ENCODE measurements at places on chromosomes 5 and 9. TPM values are rescaled to one million over a fixed set of nuclear protein-coding genes. Genes with fewer than 3 reads are reported as not detected.

- no peak for DNase-seq
- no peak overlapping the region for H3K4me3 ChIP-seq
- H3K27ac ChIP-seq: no peak overlapping the region
- no peaks in the 10 kb centered on the region for H3K4me1 ChIP-seq
Measured at GRCh38 chr5:153584126-153584959, 93.9 kb downstream of the GRIA1 start.

GRCh38 chr5:115274584-115274983 is 11.9 kb upstream of the PGGT1B start:
- no peak for DNase-seq
- H3K27me3 ChIP-seq: no peaks in the 10 kb centered on the region
- no peak overlapping the region for H3K4me3 ChIP-seq

- no peak for DNase-seq
- no peak overlapping the region for H3K27ac ChIP-seq
- no peaks in the 10 kb centered on the region for H3K36me3 ChIP-seq
- H3K4me3 ChIP-seq: no peak overlapping the region
- H3K27me3 ChIP-seq: no peaks in the 10 kb centered on the region
- no peaks in the 10 kb centered on the region for H3K4me1 ChIP-seq
Measured at GRCh38 chr5:154159343-154159742, 31.2 kb upstream of the GALNT10 start.

GRCh38 chr5:1546556-1546955 is 22.8 kb upstream of the LPCAT1 start:
- no peaks in the 10 kb centered on the region for H3K27me3 ChIP-seq
- DNase-seq: no peak
- H3K4me3 ChIP-seq: no peak overlapping the region
- H3K36me3 ChIP-seq: no peaks in the 10 kb centered on the region
- no peak overlapping the region for H3K27ac ChIP-seq

GRCh38 chr5:8641786-8642505 is 773.0 kb downstream of the MTRR start:
- H3K4me1 ChIP-seq: no peaks in the 10 kb centered on the region
- no peaks in the 10 kb centered on the region for H3K36me3 ChIP-seq
- no peak overlapping the region for H3K27ac ChIP-seq
- no peaks in the 10 kb centered on the region for H3K27me3 ChIP-seq
- DNase-seq: no peak

- H3K27me3 ChIP-seq: no peaks in the 10 kb centered on the region
- no peaks in the 10 kb centered on the region for H3K36me3 ChIP-seq
- no peaks in the 10 kb centered on the region for H3K4me1 ChIP-seq
- H3K27ac ChIP-seq: no peak overlapping the region
Measured at GRCh38 chr9:73179589-73179988, 27.9 kb downstream of the ANXA1 start.

GRCh38 chr9:83570359-83570758 is 32.2 kb upstream of the FRMD3 start:
- H3K27me3 ChIP-seq: no peaks in the 10 kb centered on the region
- no peak overlapping the region for H3K4me3 ChIP-seq
- no peaks in the 10 kb centered on the region for H3K36me3 ChIP-seq
- H3K27ac ChIP-seq: no peak overlapping the region

- no peak overlapping the region for H3K27ac ChIP-seq
- H3K27me3 ChIP-seq: no peaks in the 10 kb centered on the region
- H3K36me3 ChIP-seq: no peaks in the 10 kb centered on the region
- no peaks in the 10 kb centered on the region for H3K4me1 ChIP-seq
Measured at GRCh38 chr9:109538346-109538745, 40.2 kb upstream of the PTPN3 start.

- no peak overlapping the region for H3K4me3 ChIP-seq
- peaks cover 29% of the 10 kb centered on the region for H3K4me1 ChIP-seq
- H3K27me3 ChIP-seq: no peaks in the 10 kb centered on the region
- H3K27ac ChIP-seq: peak overlapping the region; percentile 59
Measured at GRCh38 chr9:3698076-3698475, 172.3 kb upstream of the RFX3 start.

GRCh38 chr9:26170190-26170589 is 491.9 kb upstream of the TUSC1 start:
- H3K4me1 ChIP-seq: no peaks in the 10 kb centered on the region
- H3K27ac ChIP-seq: no peak overlapping the region
- H3K36me3 ChIP-seq: no peaks in the 10 kb centered on the region
- no peaks in the 10 kb centered on the region for H3K27me3 ChIP-seq
- H3K4me3 ChIP-seq: no peak overlapping the region

- no peak overlapping the region for H3K27ac ChIP-seq
- DNase-seq: peak; percentile 24
- H3K4me1 ChIP-seq: peaks cover 2% of the 10 kb centered on the region
- H3K36me3 ChIP-seq: peaks cover 10% of the 10 kb centered on the region
Measured at GRCh38 chr9:122151267-122151828, 8.2 kb downstream of the NDUFA8 start.

- H3K36me3 ChIP-seq: peaks cover 74% of the 10 kb centered on the region
- peaks cover 18% of the 10 kb centered on the region for H3K4me1 ChIP-seq
- no peak overlapping the region for H3K27ac ChIP-seq
- H3K27me3 ChIP-seq: no peaks in the 10 kb centered on the region
- DNase-seq: no peak
Measured at GRCh38 chr5:138569782-138570181, 5.4 kb downstream of the HSPA9 start.

DNA sequence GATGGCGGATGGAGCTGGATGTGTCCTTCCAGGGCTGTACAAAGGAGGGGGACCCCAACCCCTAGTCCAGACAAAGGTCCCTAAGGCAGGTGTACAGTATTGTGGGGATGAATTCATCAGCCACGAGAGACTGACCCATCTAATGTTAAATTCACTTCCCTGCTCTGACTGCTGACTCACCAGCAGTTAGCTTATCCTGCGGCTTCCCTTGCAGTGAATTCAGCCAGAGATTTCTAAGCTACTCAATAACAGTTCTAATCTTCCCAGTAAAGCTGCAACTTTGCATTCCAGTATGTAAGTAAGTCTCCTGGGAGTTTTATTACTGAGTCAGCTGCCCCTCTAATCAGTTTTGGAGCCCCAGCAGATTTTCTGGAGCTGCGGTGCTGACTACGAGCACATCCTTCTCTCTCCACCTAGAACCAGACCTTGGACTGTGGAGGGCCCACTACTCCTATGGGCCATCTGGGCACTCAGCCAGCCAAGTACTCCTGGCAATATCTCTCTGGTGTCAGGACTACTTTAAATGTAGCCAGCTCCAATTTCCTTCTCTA is 16.1 kb downstream of the B4GALT1 start:
- H3K36me3 ChIP-seq: no peaks in the 10 kb centered on the region
- H3K4me3 ChIP-seq: no peak overlapping the region
- peak overlapping the region; percentile 17 for H3K27ac ChIP-seq

DNA sequence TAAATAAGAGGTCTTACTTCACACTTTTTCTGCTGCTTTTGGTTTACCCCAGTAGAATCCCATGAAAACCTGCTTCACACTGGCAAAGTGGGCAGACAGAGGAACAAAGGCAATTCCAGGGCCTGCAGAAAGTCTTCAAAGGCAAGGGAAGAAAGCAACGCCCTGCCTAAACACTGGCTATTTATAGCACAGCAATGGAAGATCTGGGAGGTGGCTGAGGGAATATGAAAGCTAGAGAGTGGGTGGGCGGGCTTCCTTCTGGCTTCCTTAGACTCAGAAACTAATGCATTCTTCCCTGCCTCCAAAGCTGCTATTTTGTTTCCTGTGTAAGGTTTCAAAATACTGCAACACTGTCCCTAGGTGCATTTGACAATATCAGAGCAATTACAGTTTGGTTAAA is 46.8 kb downstream of the ELAVL2 start:
- H3K36me3 ChIP-seq: no peaks in the 10 kb centered on the region
- H3K4me1 ChIP-seq: no peaks in the 10 kb centered on the region
- H3K4me3 ChIP-seq: no peak overlapping the region
- DNase-seq: no peak
- H3K27me3 ChIP-seq: no peaks in the 10 kb centered on the region

GRCh38 chr5:81146031-81146430 is 87.1 kb upstream of the CKMT2 start:
- H3K4me1 ChIP-seq: no peaks in the 10 kb centered on the region
- no peaks in the 10 kb centered on the region for H3K36me3 ChIP-seq
- DNase-seq: no peak
- no peaks in the 10 kb centered on the region for H3K27me3 ChIP-seq

Gene FCN2
- not detected for total RNA-seq

Gene C5orf58
- total RNA-seq: not detected

Gene PCDHA12
- 5.2 TPM for total RNA-seq

Gene GPR107
- total RNA-seq: 43.5 TPM

All from thyroid gland (tissue), 4 donors.